ENCODE measurements at places on chromosomes 13 and 19. TPM values are rescaled to one million over a fixed set of nuclear protein-coding genes. Genes with fewer than 3 reads are reported as not detected.

Gene GFY
- total RNA-seq = not detected

DNA sequence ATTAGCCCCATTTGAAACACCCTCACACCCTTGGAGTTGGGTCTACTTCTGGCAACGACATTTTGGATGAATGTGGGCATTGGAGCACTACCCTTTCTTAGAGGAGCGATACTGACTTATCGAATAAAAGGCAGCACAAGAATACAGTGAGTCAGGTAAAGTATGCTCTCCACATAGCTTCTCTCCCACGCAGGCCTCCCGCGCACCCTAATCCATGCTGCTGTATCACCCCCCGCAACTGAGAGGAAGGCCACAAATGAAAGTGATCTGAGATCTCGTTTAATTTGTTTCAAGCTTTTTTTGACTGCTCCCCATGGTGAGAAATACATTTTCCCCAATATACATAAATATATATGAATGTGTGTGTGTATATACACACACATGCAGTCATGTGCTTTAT, 25.4 kb upstream of the AKAP11 start:
- no peak overlapping the region for H3K4me3 ChIP-seq
- H3K27ac ChIP-seq = no peak overlapping the region
- H3K4me1 ChIP-seq = no peaks in the 10 kb centered on the region
- no peaks in the 10 kb centered on the region for H3K36me3 ChIP-seq
- H3K27me3 ChIP-seq = no peaks in the 10 kb centered on the region
- no peak for DNase-seq

Gene STX10
- 89.6 TPM for total RNA-seq

- H3K27me3 ChIP-seq = peaks cover 64% of the 10 kb centered on the region
- H3K36me3 ChIP-seq = no peaks in the 10 kb centered on the region
- no peak overlapping the region for H3K27ac ChIP-seq
- H3K4me3 ChIP-seq = no peak overlapping the region
- no peak for DNase-seq
Measured at GRCh38 chr13:26112843-26113242, 61.0 kb upstream of the SHISA2 start.

- no peak for DNase-seq
- H3K4me1 ChIP-seq = no peaks in the 10 kb centered on the region
- H3K27ac ChIP-seq = no peak overlapping the region
- H3K27me3 ChIP-seq = no peaks in the 10 kb centered on the region
Measured at GRCh38 chr13:31638577-31638976, 100.7 kb upstream of the RXFP2 start.

Gene HRC
- not detected for total RNA-seq

GRCh38 chr13:67520886-67521285, 290.8 kb upstream of the PCDH9 start:
- H3K27ac ChIP-seq = no peak overlapping the region
- no peaks in the 10 kb centered on the region for H3K27me3 ChIP-seq
- no peak overlapping the region for H3K4me3 ChIP-seq
- no peak for DNase-seq
- no peaks in the 10 kb centered on the region for H3K4me1 ChIP-seq
- H3K36me3 ChIP-seq = no peaks in the 10 kb centered on the region

- H3K36me3 ChIP-seq = no peaks in the 10 kb centered on the region
- no peak overlapping the region for H3K27ac ChIP-seq
- peak; percentile 65 for DNase-seq
- H3K4me3 ChIP-seq = no peak overlapping the region
Measured at GRCh38 chr19:54029930-54030490, 33.7 kb downstream of the VSTM1 start.

DNA sequence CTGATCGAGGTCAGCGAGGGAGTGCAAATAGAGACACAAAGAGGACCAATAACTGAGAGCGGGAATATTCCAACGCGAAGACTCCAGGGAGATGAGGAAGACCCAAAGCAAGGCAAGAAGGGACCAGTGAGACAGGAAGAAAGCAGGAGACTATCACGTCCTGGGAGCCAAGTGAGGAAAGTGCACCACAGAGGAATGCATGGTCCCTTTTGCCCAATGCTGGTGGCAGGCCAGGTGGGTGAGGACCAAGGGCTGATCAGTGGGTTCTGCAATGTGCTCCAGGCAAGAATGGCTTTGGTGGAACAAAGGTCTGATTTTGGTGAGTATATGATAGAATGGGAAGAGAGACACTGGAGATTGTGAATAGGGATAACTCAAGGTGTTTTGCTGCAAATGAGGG, 25.4 kb downstream of the CHST8 start:
- H3K4me3 ChIP-seq = no peak overlapping the region
- no peak overlapping the region for H3K27ac ChIP-seq
- H3K27me3 ChIP-seq = peaks cover 52% of the 10 kb centered on the region
- H3K36me3 ChIP-seq = no peaks in the 10 kb centered on the region
- no peak for DNase-seq

- no peaks in the 10 kb centered on the region for H3K27me3 ChIP-seq
- H3K27ac ChIP-seq = no peak overlapping the region
- H3K36me3 ChIP-seq = peaks cover 15% of the 10 kb centered on the region
- H3K4me3 ChIP-seq = no peak overlapping the region
- peak; percentile 62 for DNase-seq
Measured at GRCh38 chr13:111158136-111158805, 43.2 kb downstream of the ARHGEF7 start.
